Activated CD8-positive, alpha-beta T cell treated with anti-CD3 and anti-CD28 coated beads for 36 hours (primary cell): ENCODE measurements at places on chromosomes 6 and 20.

GRCh38 chr6:140445474-140446004 lies 1071.1 kb upstream of the CITED2 start:
- no peak for DNase-seq

GRCh38 chr6:132365281-132365907 lies 35.9 kb downstream of the MOXD1 start:
- DNase-seq = peak; percentile 57

- no peak for DNase-seq
Observed at GRCh38 chr6:75849329-75850025, 100.4 kb downstream of the MYO6 start.

DNA sequence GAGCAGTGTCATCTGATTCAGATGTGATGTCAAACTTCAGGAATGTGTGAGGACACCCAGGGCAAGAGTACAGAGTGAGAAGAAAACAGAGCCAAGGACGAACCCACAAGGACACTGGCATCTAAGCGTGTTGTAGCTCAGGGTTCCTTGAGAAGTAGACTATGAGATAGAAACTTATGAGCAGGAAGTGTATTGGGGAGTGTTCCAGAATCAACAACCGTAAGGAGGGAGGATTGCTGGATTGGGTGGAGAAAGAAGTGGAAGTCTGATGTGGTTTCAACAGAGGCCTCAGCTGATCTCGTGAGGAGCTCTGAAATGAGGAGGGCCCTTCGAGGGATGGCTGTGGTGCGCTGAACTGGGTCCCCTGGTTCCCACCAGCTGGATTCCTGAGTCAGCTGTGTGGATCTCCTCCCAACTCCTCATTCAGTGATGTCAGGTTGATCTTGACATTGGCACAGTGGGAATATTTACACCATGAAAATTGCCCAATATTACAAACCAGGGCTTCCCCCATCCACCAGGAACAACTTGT lies 25.7 kb upstream of the IGF2R start:
- DNase-seq = no peak

DNA sequence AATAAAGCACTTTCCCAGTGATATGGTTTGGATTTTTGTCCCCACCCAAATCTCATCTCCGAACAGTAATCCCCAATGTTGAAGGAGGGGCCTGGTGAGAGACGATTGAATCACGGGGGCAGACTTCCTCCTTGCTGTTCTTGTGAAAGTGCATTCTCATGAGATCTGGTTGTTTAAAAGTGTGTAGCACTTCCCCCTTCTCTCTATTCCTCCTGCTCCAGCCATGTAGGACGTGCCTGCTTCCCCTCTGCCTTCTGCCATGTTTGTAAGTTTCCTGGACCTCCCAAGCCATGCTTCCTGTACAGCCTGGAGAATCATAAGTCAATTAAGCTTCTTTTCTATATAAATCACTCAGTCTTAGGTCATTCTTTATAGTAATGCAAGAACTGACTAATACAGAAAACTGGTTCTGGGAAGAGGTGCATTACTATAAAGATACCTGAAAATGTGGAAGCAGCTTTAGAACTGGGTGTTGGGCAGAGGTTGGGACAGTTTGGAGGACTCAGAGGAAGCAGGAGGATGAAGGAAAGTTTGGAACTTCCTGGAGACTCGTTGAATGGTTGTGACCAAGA lies 7.4 kb downstream of the EPM2A start:
- no peak for DNase-seq

DNA sequence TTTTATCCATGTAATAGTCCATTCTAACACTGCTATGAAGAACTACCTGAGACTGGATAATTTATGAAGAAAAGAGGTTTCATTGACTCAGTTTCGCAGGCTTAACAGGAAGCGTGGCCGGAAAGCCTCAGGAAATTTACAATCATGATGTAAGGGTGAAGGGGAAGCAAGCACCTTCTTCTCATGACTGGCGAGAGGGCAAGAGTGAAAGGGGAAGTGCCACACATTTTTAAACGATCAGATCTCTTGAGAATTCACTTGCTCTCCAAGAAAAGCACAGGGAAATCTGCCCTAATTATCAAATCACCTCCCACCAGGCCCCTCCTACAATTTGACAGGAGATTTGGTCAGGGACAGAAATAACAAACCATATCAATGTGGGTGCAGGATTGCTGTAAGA lies 859.7 kb downstream of the EPHA7 start:
- DNase-seq = no peak

DNA sequence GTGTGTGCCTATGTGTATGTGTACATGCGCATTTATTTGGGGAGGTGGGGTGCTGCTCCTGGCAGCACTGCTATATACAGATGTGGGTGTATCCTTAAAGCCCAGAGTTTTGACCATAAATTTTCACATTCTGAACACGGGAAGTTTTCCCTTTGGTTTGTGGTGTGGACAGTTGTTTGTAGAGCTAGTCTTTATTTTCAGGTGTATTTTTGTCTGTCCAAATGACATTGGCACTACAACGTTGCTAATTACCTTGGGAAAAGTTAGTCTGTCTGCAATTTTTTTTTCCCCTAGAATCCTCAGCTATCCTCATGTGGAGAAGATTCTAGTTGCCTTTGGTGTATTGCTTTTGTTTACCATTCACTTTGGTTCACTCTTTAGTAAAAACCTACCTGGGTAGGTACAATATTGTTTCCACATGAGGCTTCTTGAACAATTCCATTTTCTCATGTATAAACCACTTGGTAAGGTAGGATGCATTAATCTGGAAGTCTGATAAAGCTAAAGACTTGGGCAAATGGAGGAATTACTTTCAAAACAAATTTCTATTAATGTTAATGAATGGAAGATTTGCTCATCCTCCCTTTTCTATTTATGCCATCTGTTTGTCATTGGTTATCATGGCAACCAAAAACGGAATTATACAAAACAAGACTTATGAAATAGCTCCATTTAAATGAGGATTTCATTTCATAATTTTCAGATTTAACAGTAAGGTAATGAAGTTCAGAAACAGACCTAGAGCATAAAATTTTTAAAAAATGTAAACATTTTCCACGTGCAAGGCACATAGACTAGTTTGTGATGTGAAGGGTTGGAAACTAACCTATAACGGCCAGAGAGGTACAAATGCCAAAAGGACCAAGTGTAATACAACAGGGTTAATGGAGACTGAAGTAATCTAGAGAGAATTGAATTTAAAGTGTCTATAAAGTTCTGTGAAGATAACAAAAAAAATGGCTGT lies 3.9 kb downstream of the CCN2 start:
- DNase-seq = no peak

DNA sequence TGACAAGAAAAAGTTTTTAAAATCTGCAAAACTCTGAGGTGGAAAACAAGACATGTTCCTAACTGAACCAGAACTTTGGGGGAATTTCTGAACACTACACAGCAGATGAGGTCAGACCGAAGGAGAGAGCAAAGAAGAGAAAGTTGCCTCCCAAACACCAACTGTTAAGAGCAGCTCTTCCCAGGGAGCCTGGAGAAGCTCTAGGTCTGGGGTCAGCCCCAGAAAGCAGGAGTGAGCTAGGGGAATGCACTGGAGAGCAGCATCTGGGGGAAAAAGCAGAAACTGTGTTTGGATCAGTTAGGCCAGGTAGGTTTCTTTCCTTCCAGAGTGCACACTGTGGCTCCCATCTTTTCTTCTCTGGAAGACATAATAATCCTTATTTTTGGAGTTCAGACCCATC lies 41.3 kb downstream of the FKBP5 start:
- no peak for DNase-seq

GRCh38 chr6:17429383-17430061 lies 36.1 kb downstream of the CAP2 start:
- no peak for DNase-seq

DNA sequence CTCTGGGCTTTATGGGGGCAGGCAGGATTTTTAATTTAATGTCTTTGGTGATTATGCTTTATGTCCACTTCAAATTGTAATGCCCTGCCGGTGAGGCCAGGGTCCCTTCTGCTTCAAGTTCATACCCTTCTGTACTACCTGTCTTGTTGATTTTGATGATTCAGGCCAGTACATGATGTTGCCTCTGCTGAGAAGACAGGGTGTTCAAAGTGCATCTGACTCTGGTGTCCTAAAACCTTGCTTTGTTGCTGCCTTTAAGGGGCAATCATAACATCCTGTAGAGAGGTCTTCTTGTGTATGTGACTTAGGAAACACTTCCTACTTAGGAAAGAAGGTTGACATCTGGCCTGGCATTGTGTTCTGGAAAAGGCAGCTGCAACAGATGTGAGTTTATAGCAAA lies 113.2 kb downstream of the TMEM170B start:
- DNase-seq = no peak

DNA sequence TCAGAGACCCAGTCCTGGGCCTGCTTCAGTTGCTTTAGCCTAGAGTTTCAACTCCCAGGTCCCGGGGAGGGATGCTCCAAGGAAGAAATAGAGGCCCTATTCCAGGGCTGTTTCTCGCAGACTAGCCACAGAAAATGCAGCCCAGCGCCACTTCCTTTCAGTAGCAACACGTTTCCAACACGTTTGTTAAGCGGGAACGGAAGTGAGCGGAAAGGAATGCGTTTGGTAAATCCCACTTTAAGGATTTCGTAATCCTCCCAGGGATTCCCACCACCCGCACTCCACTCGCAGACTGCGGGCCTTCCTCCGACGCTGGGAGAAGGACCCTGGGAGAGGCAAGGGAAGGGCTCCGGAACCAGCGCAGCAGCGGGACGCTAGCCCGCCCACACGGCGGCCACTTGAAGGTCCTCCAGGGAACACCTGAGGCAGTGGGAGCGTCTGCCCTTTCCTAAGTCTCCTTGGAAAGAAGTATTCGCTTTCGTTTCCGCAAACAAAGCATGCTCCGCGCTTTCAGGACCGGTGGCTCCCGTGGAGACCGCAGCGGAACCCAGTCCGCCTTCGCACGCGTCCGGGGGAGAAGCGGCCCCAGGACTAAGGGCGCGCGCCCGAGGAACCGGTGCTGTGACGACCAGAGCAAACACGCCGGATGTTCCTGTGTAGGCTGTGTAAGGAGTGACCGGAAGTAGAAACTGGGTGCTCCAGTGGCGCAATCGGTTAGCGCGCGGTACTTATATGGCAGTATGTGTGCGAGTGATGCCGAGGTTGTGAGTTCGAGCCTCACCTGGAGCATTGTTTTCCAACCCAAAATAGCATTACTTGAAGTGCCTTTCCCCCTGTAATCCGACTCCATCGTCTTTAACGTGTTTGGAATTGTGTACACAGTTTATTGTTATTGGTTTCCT lies 227.6 kb upstream of the PRSS16 start:
- DNase-seq = peak; percentile 74

DNA sequence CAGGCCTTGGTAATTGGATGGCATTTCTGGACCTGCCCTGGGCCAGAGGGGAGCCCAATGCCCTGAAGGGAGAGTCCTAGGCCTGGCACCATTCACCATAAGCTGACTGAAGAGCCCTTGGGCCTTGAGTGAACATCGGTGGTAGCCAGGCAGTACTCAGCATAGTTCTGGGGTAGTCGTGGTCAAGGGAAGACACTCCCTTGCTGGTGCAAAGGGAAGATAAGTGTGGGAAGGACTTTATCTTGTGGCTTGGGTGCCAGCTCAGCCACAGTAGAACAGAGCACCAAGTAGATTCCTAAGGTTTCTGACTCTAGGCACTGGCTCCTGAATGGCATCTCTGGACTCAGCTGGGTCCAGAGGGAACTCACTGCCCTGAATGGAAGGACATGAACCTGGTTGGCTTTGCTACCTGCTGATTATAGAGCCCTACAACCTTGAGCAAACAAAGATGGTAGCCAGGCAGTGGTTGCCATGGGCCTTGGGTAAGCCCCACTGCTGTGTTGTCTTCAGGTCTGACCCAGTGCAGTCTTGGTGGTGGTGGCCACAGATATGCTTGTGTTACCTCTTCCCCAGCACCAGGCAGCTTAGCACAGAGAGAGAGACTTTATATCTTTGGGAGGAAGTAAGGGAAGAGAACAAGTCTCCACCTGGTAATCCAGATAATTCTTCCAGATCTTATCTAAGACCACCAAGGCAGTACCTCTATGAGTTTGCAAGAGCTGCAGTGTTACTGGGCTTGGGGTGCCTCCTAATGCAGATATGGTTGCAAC lies 83.5 kb downstream of the PRDM13 start:
- DNase-seq = no peak

DNA sequence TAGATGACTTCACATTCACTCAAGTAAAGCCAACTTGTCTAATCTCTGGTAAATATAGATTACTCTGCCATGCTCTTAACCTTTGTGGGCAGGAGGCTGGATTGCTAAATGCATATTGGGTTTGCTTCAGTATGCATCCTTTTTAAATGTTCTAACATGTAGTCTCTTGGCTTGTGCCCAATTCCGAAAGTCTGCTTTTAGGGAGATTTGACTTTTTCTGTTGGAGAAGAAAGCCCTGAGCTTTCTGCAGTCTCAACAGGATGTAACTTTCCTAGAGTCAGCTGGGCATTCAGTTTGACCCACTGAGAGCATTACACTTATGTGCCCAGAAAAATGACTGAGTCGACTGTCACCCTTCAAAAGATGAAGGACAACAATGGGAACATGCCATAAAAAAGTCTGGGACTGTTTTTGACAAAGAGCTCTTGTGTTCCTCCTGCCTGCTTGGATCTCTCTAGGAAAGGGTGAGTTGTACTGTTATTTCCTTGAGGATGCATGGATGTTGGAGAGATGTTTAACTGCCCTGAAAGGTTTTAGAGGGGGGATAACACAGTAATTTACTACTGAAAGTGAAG lies 299.4 kb downstream of the ZFAND3 start:
- DNase-seq = no peak
